ENCODE measurements at places on chromosomes 7 and 10.

DNA sequence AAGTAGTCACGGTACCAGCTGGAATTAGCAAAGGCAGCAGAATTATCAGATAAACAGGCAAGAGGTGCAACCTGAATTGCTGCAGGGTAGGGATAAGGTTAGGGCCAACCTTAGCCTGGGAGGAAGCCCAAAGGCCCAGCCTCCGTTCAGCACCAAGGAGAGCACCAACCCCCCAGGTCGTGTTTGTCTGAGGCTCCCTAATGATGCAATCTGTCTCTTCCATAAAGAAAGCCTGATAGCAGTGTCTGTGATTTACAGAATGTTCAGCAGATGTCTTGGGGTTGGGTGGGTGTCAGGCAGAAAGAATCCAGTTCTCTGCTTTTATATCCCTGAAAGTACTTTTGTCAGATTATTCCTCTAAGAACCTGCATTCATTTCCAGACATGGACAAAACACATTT, 328.4 kb upstream of the AOAH start:
- DNase-seq, result no peak

DNA sequence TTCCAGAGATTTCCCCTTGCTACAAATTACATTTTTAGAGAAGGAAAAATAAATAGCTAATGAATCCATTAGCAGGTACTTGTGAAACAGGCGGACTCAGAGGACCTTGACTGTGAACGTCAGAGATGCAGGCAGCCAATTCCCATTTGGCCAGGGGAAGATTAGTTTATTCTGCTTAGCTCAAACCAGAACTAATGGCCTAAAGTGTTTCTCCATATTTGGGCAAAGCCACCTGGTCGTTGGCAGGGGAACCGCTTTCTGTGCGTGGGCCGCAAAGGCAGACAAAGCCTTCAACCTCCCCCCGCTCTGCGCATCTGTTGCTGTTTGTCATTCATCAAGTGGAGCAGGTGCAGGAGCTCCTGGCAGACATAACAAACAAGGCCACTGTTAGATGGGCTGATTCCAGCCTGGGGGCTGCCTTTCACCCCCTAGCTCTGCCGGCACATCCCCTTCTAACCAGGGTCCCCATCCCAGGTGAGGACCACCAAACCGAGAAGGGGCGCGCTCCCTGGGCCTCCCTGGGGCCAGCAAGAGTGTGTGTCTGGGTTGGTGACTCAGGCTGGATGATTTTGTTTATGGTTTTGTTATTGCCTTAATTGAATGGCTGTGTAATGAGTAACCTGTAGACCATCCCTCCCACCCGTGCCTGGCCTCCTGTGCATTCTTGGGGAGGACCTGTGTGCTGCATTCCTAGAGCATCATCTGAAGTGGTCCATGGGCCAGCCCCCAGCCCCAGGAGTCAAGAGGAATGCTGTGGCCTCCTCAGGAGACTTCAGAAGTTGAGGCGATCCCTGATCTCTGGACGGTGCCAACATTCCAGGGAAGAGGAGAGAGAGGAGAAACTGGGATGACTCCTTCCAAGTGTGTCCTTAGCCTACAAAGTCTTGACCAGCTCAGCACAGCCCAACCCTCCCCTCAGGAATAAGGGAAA, 14.5 kb upstream of the CPA1 start:
- DNase-seq, result no peak

DNA sequence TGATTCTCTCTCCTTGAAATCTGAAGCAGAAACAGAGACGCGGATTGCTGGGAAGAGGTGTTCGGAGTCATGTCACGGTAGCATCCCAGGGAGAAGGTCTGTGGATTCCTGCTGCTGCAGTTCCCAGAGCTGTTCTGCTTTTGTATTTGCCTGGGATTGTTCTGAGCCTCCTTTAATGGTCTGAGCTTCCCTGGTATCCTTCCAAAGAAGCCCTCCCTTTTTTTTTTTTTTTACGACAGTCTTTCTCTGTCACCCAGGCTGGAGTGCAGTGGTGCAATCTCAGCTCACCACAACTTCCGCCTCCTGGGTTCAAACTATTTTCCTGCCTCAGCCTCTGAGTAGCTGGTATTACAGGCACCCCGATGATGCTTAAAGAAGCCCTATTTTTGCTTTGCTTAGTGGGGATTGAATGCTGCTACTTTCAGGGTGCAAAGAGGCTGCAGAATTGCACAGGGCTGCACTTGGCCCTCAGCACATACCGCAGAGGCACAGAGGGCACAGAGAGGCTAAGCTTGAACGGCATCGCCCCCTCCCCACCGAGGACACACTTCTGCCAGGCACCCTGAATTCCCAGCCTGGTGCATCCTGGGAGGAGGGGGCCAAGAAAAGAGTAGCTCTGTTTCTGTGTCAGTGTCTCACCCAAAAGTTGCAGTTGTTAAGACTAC, 208.6 kb upstream of the GALNT17 start:
- DNase-seq, result no peak

DNA sequence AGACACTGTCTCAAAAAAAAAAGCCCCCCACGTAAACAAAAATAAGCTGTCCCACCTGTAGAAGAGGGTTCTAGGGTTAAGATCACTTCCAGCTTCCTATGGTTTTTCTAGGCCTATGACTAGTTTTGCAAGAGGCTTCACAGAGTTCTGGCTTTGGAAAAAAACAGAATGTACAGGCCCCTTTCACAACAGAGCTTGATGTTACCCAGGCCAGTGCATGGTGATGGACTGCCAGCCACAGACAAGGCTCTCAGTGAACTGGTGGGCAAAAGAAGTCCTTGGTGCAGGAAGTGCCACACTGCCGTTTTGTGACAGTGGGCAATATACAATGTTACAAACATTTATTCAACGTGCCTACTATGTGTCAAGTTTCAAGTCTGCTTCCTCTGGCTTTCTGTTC, 18.3 kb upstream of the EFCAB10 start:
- DNase-seq, result no peak

DNA sequence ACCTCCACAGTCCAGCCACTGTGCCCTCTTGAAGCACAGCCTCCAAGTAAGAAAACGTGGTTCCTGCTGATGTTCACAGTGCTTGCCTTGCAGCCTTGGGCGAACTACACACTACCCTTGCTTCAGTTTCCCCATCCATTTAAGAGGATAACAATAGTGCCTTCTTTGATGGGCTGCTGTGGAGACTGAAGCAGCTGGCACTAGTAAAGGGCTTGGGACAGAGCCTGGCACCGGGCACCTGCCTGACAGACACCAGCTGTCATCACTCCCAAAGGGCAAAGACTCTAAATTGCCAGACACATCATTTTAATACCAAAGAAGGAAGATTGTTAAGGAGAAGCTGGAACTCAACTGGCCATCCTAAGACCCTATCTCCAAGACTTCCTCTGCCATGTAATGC, 3.1 kb upstream of the C10orf90 start:
- DNase-seq, result no peak

- DNase-seq, result no peak
Observed at GRCh38 chr7:50152486-50152885, 59.4 kb upstream of the ZPBP start.

GRCh38 chr7:44473295-44473694, 17.2 kb downstream of the NUDCD3 start:
- DNase-seq, result peak; percentile 18

GRCh38 chr10:131786756-131787605, 113.8 kb upstream of the PPP2R2D start:
- no peak for DNase-seq

DNA sequence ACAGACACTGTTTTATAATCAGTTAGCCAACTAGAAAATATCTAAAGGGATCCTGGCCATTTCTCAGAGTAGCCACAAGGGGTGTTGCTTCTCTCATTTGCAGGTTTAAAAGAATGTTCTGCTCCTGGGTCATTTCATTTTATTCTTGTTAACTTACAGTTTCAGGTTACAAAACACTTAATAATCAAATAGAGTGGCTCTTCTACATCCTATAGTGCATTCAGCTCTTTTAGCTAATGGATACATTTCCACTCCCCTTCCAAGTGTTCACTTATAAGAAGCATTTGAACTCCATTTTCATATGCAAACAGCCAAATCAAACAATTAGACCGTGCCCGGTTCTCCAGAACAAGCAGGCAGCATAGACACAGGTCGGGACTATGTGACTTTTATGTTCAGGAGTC, 117.5 kb downstream of the TRIL start:
- DNase-seq, result no peak

- DNase-seq, result no peak
Observed at GRCh38 chr7:79823246-79823951, 311.2 kb upstream of the GNAI1 start.

DNA sequence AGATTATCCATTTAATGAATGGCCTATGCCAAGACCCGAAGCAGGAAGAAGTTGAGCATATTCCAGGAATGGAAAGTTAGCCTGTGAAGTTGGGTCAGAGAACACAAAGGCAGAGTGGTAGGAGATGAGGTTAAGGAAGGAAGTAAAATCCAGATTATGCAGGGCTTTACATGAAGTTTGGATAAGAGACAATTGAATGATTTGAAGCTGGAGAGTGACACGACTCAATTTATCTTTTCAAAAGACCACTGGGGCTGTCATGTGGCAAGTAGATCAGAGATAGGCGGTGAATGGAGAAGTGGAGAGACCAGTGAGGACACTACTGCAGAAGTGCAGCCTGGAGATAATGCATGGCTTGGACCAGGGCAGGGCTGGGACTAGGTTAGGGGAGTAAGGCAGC, 7.2 kb upstream of the CNOT4 start:
- DNase-seq, result no peak

DNA sequence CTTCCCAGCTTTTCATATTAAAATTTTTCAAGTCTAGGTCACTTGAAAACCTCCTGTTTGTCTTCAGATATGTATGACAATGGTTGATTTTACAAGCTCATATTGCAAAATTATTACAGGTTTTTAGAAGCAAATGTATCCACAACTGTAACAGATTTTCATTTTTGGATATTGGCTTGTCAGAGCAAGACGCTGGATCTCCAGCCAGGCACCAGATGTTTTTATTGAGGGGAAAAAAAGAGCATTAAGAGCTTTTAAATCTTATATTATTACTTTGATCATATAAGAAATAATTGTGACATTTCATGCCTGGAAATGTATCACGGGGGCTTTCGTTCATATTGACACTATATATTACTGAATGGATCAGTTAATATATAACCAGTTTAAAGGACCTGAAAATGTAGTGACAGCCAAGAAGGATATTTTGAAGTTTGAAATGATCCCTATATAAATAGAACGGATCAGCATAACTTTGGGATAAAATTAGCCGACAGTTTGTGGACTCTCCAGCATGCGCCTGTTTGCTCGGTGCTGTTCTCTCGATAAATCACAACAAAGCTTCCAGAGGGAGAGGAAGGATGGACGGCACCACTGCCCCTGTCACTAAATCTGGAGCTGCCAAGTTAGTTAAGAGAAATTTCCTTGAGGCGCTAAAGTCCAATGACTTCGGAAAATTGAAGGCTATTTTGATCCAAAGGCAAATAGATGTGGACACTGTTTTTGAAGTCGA, at the start of gene ASB4:
Gene ASB4, plus strand, starts transcription at position 553 of the 733 bp plus-strand sequence. Its CDS starts 29 bp downstream, at position 582.
- DNase-seq, result no peak

GRCh38 chr7:1645071-1645409, 25.0 kb upstream of the ELFN1 start:
- DNase-seq, result no peak

DNA sequence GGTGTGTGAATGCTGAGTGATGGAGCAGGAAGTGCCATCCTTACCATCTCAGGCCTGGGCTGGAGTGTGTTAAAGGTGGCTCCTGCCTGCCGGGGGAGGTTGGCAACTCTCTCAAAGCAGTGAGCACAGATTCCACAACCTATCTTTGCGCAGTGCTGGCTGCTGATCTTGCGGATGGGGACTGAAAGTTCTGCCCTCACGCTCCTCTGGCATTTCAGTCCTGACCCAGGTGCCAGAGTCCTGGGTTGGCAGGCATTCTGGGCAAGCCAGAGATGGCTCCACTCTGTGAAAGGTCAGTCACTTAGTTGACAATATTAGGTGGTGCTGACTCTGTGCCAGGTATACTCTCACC, 315.5 kb downstream of the RPS24 start:
- DNase-seq, result no peak

- DNase-seq, result no peak
Observed at GRCh38 chr7:86914551-86914950, 144.9 kb downstream of the ELAPOR2 start.
